Pancreas (tissue), 10 donors: ENCODE measurements at places on chromosomes 11 and 22.

- no peak for DNase-seq
Observed at GRCh38 chr11:120900643-120901042, 123.3 kb upstream of the TBCEL start.

- peak; percentile 51 for DNase-seq
Observed at GRCh38 chr11:2325719-2326118, 23.9 kb downstream of the TSPAN32 start.

DNA sequence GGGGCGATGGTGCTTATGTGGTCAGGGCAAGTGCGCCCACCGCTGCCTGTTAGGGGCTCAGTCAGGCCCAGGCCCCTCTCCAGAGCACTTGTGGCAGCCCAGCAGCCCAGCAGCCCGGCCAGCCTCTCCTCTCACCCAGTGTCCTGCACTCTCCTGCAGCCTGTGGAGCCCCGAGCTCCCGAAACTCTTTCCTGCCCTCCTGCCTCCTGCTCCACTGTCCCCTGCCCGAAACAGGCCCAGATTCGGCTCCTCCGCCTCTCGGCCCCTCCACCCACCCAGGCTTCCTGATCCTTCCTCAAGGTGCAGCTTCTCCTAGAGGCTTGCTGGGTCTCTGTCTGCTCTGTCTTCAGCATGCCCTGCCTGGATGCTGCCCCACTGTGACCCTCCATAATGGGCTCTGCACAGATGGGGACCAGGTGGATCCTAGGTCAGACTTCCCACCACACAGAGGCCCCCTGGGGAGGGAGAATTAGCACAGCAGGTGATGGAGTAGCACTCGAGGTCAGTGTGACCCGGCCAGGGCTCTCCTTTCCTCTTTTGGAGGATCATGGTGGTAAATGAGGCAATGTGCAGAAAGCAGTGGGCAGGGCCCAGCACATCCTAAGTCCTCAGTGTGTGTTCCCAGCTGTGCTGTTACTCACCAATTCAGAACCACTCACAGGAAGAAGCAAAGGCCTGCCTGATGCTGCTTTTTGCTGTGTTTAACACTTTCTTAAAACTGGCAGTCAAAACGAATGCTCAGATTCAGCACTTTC is 18.6 kb upstream of the NAP1L4 start:
- peak; percentile 49 for DNase-seq

GRCh38 chr22:44091021-44091721 is 67.1 kb downstream of the PARVB start:
- DNase-seq = no peak

- no peak for DNase-seq
Observed at GRCh38 chr11:58863697-58864096, 19.2 kb upstream of the GLYATL2 start.

DNA sequence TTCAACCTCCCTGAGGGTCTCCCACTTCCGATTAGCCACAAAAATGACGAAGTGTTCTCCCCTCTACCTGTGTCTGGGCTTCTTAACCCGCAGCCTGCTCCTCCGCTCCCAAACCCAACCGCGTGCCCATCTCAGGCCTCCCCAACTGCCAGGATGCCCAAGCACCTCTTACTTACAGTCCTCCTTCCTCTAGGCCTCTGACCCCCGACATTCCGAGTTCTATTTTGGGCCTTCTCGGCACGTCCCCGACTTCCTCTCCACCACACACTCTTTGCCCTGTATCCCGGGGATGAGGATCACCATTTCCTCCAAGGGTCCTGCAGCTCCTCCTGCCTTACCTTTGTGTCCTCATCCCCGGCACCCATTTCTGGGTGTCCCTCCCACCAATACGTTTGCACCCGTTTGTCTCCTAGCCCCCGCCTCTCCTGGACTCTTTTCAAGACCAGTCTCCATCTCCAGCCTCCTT is 388 bp upstream of the MUS81 start:
- DNase-seq = no peak

DNA sequence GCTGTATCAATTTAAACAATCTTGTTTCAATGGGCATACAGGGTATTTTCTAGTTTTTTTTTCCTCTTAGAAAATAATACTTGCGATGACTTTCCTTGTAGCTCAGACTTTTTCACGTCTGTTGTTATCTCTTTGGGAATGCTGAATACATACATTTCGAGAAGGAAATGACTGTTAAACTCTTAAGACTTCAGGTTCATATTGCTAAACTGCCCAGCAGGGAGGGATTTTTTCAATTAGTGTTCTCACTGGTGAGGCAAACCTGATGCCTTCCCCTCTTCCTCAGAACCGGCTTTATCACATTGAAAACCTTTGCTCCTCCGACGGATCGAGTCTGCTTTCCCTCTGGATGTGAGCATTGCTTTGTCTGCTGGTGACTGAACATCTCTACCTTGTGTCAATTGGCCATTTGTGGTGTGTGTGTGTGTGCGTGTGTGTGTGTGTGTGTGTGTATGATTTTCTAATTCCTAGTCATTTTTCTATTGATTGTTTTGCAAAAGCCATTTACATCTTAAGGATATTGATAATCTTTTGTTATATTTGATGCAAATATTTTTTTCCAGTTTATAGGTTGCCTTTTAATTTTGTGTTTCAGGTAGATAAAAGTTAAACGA is 6.6 kb downstream of the NEAT1 start:
- no peak for DNase-seq

GRCh38 chr22:38631724-38632123 is 24.5 kb downstream of the FAM227A start:
- DNase-seq = no peak
